ENCODE measurements at places on chromosomes 3 and 15. TPM values are rescaled to one million over a fixed set of nuclear protein-coding genes. Genes with fewer than 3 reads are reported as not detected.

Gene BCL2A1
- 8.2 TPM for total RNA-seq

Gene GREM1
- 0.35 TPM for total RNA-seq

Gene C3orf33
- total RNA-seq, result 6.7 TPM

Gene RAB8B
- 29.0 TPM for total RNA-seq

Gene SYNPR
- total RNA-seq, result not detected

Gene SCN11A
- total RNA-seq, result 1.5 TPM
